ENCODE measurements at places on chromosomes 12 and 14.

DNA sequence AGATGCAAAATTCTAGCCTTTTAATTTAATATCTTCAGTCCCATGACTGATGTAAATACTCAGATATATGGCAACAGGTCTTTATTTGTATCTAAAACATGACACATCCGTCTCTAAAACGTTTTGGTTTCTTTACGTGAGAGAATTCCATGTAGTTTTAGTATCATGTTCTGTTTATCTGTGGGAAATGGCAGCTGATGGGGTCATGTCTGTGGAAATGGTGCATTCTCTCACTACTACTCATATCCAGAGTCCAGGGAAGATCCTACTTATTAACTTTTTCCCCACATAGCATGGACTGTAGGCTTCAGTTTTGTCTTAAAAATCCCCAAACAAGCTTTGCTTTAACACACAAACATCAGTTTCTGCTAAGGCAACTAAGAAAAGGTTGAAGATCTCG, 53.8 kb downstream of the SPTLC2 start:
- peak; percentile 26 for DNase-seq

DNA sequence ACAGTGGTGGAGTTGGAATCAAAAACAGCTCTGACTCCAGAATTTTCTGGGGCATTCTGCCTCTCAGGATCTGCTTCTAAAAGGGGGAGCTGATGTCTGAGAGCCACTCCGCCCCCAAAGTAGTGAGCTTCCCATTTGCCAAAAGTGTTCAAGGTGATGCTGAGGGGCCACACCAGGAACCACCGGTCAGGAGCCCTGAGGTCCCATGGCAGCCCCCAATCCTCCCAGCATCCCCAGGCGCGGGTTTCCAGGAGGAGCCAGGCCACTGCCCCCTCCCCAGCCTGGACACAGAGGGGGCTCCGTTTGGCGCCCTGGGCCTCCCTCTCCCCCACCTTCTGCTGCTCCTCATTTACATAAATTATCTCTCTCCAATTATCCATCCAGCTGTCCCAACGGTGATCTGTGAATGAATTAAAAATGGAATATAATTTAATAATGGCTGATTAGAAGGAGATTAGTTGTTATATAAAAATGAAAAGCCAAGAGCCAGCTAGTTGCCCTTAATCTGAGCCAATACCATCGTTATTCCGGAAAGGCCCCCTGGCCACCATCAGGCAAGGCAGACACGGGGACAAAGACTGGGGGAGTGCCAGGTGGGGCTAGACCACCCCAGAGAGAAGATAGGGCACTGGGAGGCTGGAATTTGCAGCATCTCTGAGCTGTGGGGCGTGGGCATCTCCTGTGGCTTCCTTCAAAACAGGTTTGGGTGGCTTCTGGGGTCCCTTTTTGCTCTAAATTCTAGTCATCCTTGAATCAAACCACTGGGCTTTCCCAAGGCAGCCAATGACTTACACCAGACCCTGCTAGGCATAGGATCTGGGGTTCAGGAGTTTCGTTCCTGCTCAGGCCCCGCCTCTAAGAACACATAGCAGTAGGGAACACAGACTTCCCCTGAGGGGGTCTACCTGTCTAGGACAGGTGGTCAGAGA, 19.7 kb upstream of the VSX2 start:
- DNase-seq = no peak

DNA sequence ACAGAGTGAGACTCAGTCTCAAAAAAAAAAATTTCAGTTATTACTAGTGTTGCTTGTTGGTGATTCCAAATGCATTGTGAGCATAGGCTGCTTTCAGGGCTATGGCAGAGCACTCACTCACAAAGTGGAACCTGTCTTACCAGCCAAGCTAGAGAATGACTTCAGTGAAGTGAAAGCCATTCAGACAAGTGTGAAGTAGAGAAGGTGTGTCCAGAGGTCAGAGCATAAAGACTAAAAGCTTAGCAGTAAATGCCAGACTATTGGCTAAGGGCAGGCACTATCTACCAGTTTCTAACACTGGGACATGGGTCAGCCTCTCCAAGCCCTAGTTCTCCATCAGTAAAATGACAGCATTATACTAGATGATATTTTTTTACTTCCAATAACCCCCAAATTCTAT, 12.7 kb downstream of the PPP1R36 start:
- DNase-seq = no peak

- DNase-seq = no peak
Measured at GRCh38 chr14:55117803-55118441, 11.1 kb upstream of the LGALS3 start.

GRCh38 chr12:38664661-38665269, 240.6 kb downstream of the CPNE8 start:
- DNase-seq = no peak

GRCh38 chr12:86729739-86730138, 473.5 kb upstream of the MGAT4C start:
- no peak for DNase-seq

GRCh38 chr14:82029038-82029437, 495.4 kb upstream of the SEL1L start:
- DNase-seq = no peak

DNA sequence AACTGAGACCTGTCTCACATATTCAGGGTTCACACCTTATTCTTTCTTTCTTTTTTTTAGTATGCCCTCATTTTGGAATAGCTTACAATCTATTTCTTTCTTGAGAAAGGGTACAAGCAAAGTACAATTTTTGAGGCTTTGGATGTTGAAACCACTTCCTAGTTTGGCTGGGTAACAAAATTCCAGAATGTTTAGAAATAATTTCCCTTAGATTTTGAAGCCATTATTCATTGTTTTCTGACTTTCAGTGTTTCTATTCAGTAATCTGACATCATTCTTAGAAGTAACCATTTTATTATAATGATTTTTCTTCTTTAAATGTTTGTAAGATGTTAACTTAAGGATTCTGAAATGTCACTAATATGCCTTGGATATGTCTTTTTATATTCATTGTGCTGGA, 28.2 kb downstream of the ST8SIA1 start:
- no peak for DNase-seq

GRCh38 chr12:94285943-94286582, 137.7 kb downstream of the PLXNC1 start:
- no peak for DNase-seq
